ENCODE measurements at places on chromosomes 12 and 14. TPM values are rescaled to one million over a fixed set of nuclear protein-coding genes. Genes with fewer than 3 reads are reported as not detected.

DNA sequence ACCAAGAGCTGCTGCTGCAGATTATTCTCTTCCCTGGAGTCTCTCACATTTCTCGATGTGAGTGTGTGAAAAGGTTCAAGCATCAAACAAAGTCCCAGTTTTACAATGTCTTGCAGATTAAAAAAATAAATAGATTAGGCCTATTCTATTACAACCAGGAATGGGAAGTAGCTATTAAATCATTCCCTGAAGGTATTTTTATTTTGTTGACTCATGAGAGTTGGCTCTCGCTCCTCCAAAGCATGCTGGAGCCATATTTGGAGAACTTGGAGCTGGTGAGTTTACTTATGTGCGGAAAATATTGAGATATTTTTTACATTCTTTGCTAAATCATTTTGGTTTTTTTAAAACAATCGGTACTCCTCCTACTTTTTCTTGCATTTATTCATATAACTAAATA is 572.3 kb downstream of the ETNK1 start:
- no peak for DNase-seq

Gene KANSL2
- 67.4 TPM for total RNA-seq

DNA sequence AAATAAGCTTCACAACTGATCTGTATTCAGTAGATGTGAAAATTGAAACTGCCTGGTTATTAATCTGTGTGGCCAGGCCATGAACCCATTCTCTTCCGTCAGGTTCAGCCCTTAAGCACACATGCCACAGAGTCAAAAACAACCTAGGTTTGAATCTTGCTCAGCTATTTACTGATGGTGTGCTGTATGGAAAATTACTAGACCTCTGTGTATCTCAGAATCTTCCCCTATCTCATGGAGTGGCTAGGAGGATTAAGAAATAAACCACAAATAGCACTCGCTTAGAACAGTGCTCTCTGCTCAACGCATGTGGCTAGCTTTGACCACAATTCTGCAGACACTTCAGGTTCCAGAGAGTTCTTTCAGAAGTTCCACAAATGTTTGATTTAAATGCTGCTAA is 240.7 kb upstream of the PLEKHG7 start:
- no peak for DNase-seq

DNA sequence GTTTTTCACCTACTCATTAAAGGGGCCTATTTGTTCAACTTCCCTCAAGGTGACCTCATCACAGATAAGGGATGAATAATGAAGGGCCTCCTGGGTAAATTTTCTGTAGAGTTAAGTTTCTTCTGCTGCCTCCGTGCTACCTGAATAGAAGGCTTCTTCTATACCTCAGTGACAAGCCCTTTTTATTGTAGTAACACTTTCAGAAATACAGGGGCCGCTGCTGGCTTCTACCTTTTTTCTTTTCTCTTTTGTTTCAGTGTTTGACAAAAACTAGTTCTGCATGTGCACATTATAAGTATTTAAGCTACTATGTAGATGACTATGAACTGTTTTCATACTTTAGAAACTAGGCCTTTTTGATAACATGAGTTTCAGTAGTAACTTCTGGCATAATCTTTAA is 207.0 kb downstream of the NAV3 start:
- DNase-seq = no peak

DNA sequence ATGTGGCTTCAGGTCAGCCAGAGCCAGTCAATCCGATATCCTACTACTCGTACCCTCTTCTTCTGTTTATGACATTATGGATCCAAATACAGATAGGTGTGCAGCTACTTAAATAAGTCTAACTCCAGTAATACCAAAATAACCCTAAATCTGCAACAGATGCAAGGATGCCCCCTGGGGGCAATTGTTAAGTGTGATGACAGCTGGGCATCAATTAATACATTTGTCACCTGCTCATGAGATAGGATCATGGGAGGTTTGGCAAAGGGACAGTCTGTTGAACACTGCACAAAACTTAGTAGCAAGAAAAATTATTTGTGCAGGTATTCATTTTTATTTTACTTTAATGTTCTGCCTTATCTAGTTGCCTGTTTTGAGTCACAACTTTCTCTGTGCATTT is 83.2 kb downstream of the SLC38A6 start:
- DNase-seq = no peak

GRCh38 chr14:96508900-96509299 is 6.7 kb downstream of the PAPOLA start:
- no peak for DNase-seq

- DNase-seq = no peak
Measured at GRCh38 chr14:100778526-100778882, 47.4 kb upstream of the MEG3 start.

GRCh38 chr14:106613256-106613655 is 1086.9 kb downstream of the TMEM121 start:
- no peak for DNase-seq

Gene PRH2
- not detected for total RNA-seq

DNA sequence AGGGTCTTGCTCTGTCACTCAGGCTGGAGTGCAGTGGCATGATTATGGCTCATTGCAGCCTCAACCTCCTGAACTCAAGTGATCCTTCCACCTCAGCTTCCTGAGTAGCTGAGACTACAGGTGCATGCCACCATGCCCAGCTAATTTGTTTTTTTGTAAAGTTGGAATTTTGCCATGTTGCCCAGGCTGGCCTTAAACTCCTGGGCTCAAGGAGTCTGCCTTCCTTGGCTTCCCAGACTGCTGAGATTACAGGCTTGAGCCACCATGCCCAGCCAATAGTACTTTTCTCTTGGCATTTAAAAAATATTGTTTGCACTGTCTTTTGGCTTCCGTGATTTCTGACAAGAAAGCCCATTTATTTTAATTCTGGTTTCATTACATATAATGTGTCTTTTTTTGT is 61.3 kb downstream of the DIP2B start:
- DNase-seq = no peak

Gene LBHD2
- total RNA-seq = not detected

GRCh38 chr12:52235001-52235764 is 2.1 kb downstream of the KRT7 start:
- no peak for DNase-seq

Gene SMIM41
- total RNA-seq = not detected

DNA sequence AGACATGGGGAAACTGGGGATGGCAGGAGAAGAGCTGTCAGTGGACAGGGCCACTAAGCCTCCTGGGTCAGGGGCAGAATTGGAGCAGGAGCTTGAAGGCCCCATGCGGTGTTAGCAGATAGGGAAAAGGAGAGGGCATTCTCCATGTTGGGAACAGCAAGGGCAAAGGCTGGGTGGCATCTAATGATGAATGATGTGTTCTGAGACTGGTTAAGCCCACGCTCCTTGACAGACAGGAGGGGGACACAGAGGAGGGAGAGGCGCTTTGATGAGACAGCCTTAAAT is 63.0 kb downstream of the CLMN start:
- no peak for DNase-seq

DNA sequence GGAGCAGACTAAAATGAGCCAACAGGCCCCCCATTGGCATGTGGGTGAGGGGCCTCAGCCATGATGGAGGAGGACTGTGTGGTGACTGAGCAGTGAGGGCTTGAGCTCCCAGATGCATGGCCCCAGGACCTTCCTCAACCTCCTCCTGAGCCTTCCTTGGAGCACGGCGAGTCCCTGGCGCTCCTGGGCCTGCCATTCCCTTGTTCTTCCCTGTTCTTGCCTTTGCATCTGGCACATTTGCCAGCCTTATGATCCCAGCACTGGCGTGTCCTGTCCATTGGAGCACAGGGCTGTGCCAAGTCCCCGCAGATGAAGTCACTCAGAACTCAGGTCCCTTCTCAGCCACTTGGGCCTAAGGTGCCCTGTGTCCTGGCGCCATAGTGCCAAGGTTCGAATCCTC is 40.3 kb upstream of the MEG3 start:
- DNase-seq = no peak

Gene ETFBKMT
- total RNA-seq = 2.4 TPM

- no peak for DNase-seq
Measured at GRCh38 chr14:72709916-72710611, 183.8 kb downstream of the DPF3 start.

DNA sequence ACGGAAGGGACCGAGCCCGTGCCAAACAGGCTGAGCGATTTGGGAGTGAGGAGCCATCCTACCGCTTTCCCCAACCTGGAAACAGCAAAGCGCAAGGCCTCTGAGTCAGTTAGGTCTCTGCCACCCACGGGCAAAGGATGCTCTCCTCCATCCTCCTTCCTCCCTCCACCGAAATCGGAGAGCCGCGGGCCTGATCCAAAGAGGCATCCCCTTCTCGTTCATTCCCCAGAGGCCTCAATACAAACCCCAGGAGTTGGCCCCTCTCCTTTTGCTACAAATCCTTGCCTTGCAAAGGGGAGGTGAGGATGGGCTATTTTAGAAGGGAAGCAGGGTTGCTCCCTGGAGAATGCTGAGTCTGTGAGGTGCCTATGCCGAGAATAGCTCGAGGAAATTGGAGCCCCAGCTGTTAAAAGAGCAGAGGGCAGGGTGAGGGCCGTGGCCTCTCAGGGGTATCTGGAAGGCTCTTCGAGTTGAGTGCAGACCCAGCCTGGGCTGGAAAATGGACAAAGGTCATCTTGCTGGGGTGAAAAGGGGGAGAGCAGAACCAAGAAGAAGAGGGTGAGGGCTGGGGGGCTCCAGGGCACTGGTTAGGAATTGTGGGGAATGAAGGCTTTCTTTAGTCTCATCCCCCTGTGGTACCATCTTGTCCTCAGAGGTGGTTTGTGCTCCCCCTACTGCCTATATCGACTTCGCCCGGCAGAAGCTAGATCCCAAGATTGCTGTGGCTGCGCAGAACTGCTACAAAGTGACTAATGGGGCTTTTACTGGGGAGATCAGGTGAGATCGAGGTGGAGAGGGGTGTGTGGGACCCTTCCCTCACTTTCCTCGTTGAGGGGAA is 1.1 kb downstream of the TPI1 start:
- DNase-seq = peak; percentile 38

DNA sequence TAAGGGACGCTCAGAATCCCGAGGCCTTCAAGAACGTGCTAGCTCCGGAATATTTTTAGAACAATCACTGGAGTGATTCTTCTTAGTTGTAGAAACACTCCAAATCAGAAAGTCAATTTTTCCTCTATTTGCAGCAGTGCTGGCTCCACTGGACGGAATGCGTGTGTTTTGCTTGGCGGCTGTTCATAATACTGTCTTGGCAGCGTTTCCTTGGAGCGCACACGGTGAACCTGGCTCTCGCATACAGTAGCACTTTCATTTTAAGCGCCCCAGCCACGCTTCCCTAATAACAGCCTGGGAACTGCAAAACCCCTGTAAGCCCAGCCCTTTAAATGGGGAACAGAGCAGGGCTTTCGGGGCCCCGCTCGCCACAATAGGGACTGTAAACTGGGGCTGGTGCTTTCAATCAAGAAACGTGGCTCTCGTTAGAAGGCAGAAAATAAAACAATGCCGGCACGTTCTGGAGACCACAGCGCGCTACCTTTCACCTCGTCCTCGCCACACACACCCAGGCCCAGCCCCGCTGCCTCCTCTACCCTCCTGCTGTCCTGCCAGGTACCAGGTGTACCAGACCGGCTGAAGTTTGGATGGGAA is 79.9 kb downstream of the BCL11B start:
- no peak for DNase-seq

Gene DIO3
- not detected for total RNA-seq

- no peak for DNase-seq
Measured at GRCh38 chr14:31127690-31128089, 79.9 kb downstream of the HECTD1 start.

- DNase-seq = no peak
Measured at GRCh38 chr12:49019120-49019430, 499 bp upstream of the PRKAG1 start.

Gene KRT4
- not detected for total RNA-seq

Gene KRT6C
- total RNA-seq = not detected

DNA sequence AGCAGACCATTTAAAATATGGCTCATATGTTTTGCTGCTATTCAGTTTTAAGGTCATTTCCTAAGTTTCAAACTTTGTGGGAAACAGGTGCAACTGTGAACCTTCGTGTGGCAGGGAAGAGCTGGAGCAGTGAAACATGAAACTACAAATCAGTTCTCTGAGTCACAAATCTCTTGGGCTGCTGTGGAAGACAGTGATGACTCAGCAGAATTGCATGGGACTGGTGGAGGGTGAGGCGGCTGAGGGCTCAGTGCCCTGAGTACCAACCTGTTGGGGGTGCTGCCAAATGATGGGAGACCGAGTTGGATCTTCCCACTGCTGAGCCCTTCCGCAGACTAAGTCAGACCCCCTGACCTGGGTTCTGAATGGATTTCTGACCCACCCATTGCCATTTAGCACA is 8.4 kb upstream of the CALM1 start:
- no peak for DNase-seq

Measured in B cell (primary cell).